ENCODE measurements at places on chromosomes 2 and 18.

- no peak for DNase-seq
Observed at GRCh38 chr2:50051374-50051773, 897.1 kb upstream of the FSHR start.

- peak; percentile 50 for DNase-seq
Observed at GRCh38 chr2:159456500-159457426, 159.6 kb downstream of the BAZ2B start.

DNA sequence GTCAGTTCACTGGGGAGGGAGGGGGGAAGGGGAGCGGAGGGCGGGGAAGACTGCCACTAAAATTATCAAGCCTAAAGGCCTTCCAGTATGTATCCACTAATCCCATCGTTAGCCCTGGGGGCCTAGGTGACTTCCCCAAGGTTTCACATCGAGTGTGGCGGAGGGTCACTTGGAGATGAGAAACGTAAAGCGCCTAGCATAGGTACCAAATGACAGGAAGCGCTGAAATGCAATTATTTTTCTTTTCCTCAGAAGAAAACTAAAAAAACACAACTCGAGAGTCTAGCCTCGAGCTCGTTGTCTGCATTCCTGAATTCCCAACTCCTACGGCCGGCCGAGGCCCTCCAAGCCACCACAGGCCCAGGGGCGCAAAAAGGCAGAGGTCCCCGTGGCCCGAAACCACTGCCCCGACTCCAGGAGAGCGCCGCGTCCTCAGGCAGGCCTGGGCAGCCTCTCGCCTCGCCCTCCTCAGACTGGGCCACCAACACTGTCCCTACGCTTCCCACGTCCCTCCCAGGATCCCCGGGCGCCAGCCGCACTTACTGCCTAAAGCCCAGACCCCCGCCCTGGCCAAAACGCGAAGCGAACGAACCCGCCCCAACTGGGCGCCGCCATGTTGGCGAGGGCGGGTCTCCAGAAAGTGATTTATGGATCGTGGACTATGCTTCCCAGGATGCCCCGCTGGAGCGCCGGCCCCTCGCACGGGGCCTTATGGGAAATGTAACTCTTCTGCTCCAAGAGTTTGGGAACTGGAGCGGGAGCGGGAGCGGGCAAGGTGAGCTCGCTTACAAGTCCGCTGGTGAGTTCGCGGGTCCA lies at the start of gene USP40:
Gene USP40, minus strand, starts transcription at position 642 of the 816 bp plus-strand sequence. CDS start 1,228 bp downstream, outside the sequence.
- peak; percentile 92 for DNase-seq

- peak; percentile 76 for DNase-seq
Observed at GRCh38 chr2:112481050-112481527, 867 bp upstream of the TTL start.

DNA sequence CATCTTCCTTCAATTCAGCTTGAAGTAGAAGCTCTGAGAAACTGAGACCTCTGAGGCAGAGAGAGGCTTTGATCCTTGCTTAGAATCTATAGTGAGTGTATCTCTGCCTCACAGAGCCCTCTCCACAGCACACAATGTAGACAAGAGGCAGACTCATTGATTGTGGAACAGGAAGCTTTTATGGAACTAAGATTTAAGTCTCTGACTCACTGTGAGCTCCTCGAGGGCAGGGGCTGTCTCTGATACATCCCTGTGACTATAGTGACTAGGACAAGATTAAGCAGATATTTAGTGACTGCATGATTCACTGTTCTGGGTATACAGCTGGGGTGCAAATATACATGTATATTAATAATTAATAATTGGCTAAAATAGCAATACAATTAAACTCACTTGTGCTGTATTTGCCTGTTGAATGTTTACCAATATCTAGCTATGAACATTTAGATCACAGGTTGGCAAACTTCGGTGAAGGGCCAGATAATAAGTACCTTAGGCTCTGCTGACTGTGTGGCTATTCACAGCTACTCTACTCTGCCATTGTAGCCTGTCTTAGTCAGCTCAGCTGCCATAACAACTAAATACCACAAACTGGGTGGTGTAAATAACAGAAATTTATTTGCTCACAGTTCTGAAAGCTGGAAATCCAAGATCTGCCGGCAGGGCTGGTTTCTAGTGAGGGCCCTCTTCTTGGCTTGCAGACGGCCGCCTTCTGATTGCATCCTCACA lies 54.4 kb downstream of the ARHGEF4 start:
- DNase-seq, result no peak

DNA sequence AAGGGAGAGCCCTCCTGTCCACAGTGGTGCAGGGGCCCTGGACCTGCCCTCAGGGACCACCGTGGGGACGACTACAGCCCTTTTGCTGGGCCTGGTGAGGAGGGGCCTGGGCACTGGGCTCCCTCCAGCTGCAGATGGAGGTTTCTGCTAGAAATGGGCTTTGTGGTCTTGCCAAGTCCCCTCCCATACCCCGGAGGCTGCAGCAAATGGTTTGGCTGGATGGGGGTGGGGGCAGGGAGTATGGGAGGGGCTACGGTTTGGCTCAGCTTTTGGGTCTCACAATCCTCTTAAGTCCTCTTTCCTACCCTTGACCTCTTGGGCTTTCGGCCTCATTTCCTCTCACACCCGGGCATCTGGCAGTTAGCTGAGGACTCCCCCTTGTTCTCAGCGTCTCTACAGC lies 21.7 kb downstream of the TET3 start:
- DNase-seq, result no peak

GRCh38 chr2:237879058-237879430 lies 19.6 kb downstream of the RAMP1 start:
- peak; percentile 67 for DNase-seq

DNA sequence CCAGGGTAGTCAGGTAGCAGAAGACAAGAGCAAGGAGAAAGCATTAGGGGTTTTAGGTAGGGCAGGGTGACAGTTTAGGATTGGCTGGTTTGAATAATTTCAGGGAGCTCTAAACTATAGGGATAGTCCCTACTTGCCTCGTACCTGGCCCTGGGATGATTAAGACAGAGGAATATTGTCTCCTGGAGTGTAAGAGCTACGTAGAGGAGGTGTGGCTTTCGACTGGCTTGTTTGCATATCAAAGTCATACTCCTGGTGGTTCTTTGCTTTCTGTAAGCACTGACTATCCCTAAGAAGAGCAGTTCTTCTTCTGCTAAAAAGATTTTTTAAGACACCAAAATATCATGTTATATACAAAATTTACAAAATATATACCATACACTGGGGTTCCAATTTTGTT lies 1867.4 kb downstream of the SUCLG1 start:
- DNase-seq, result no peak

GRCh38 chr2:133818661-133819060 lies 250.4 kb upstream of the NCKAP5 start:
- no peak for DNase-seq

- no peak for DNase-seq
Observed at GRCh38 chr2:128304330-128304714, 14.3 kb downstream of the HS6ST1 start.

DNA sequence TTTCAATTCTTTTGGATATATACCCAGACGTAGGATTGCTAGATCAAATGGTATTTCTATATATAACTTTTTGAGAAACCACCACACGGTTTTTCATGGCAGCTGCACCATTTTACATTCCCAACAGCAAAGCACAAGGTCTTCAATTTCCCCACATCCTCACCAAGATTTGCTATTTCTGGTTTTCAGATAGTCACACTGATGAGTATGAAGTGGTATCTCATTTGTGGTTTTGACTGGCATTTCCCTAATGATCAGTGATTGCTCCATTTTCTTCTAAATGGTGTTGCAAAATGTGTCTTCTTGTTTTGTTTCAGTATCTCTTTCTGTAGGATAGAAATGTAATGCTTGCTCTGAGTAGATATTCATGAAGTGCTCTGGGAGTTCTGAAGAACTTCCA lies 52.0 kb downstream of the ANKRD44 start:
- DNase-seq, result no peak

DNA sequence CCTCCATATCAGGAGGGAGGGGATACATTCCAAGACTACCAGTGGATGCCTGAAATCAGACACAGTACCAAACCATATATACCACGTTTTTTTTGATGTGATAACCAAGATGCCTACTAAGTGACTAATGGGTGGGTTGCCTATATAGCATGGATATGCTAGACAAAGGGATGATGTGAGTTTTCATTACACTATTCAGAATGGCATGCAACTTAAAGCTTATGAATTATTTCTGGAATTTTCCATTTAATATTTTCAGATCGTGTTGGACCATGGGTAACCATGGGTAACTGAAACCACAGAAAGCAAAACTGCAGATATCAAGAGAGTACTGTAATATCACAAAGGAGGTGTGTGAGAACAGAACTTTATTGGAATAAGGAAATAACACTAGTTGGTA lies 39.6 kb upstream of the CRACDL start:
- DNase-seq, result peak; percentile 7

GRCh38 chr18:41602034-41602433 lies 353.0 kb upstream of the PIK3C3 start:
- no peak for DNase-seq

- no peak for DNase-seq
Observed at GRCh38 chr2:218166791-218167190, at the start of gene CXCR1. Gene CXCR1, minus strand, starts transcription at chr2:218166962. Its CDS starts 1,751 bp downstream, at chr2:218165211.

DNA sequence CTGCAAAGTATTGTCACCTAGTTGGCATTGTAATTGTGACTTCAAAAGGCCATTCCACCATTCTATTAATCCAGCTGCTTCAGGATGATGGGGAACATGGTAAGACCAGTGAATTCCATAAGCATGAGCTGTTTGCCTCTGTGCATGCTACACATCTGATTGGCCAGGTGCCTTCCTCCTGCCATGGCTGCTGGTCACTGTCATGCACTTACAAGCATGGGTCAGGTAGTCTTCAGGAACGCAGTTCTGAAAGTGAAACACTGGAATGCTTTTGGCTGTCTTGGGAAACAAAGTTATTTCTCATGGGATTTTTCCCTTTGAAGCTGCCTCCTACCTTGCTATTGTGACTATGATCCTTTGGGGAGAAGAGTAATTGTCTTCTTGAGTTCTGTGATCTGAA lies 267.6 kb downstream of the GBX2 start:
- no peak for DNase-seq

- DNase-seq, result no peak
Observed at GRCh38 chr18:51011709-51012108, 18.3 kb upstream of the SMAD4 start.

DNA sequence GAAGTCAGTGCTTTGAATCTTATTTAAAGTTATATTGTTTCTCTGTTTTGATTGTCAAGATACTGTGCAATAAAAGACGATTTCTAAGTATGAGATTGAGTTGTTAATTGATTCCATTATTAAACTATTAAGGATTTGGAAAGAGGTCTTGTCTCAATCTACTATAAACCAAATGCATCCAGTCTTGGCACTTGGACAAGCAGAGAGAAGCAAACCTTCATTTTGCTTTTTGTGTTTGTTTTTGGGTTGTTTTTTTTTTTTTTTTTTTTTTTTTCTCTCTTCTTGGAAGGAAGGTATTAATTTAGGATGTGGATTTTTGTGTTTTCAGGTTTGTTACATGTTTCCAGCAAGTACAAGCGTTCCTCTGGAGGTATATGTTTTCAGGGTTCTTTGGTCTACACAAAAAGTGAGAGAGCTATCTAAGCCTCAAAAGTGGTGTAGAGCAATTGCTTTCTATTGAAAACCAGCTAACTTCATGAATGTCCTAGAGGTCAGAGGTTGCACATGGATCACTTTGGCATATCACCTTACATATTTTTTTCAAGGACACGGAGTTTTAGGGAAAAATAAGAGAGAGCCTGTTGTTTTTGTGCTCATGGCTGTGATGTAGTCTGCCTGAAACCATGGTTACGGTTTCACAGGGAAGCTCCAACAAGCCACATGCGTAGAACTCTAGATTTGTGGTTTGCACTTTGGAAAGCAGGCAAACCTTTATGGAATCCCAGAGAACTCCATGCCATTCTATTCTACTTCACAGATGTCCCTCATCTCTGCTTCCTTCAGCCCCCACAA lies 1.8 kb downstream of the PRKCE start:
- DNase-seq, result peak; percentile 35

GRCh38 chr2:169705927-169706326 lies 11.7 kb downstream of the PHOSPHO2 start:
- DNase-seq, result no peak

DNA sequence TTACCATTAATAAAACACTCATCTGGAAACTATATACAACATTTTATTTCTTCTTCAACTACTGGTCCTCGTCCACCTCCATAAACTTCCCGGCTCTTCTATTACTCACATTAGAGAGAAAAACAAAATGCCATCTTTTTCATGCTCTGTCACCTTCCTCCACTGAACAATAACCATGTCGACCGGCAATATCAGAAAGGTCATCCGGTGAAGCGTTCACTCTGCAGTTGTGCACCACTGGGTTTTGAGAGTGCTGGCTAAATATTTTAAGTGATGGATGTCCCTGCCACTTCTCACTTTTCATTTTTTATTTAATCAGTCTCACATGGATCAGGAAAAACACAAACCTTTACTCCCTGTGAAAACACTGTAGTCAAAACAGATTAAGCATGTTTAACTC lies 48.2 kb downstream of the SPP2 start:
- no peak for DNase-seq

DNA sequence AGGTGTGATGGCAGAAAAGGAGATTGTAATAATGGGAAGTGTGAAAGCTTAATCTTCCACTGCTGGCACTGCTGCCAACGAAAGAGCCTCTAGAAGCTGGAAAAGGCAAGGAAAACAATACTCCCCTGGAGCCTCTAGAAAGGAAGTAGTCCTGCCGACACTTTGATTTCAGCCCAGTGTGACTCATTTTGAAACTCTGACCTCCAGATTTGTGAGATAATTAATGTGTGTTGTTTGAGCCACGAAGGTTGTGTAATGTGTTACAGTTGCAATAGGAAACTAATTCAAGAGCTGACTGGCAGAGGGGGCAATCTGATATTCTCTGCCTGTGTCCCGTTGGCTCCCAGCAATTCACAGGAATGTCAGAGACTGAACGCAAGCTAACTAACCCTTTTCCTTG lies 219.2 kb upstream of the UBE2E3 start:
- DNase-seq, result peak; percentile 50

DNA sequence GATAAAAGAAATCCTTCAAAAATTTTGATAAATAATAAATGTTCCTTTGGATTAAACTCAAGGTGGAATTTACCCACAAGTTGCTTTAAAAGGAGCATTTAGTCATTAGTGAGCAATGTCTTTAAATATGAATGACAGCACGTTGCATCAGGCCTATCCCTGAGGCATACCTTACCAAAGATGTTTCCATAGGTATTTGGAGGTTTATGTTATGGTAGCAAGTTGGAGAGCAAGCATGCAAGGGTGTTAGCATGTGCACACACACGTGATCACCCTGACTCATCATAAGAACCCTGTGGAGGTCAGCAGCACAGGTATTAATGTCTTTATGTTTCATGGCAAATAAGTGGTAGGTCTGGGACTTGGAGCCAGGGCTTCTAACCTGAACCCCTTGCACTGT lies 159.9 kb downstream of the ACTR3 start:
- DNase-seq, result no peak

DNA sequence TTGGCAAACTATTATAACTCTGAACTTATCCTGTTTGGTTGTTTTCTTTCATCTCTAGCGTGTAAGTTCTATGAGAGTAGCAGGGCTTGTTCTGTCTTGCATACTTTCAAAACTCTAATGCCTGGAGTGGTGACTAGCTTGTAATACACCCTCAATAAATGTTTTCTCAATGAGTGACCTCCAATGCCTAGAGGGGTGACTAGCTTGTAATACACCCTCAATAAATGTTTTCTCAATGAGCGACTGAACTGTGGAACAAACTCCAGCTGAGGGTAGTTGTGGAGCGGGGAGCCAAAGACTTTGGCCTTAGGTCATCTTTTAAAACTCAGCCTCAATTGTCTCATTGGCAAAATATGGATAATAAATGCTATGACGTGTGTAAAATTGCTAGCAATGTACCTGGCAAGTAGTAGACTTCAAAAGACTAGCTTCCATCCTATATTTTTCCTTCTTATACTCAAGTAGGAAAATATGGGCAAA lies 1.8 kb downstream of the GPD2 start:
- peak; percentile 23 for DNase-seq

All from fibroblast of skin of scalp (primary cell).